ENCODE measurements at places on chromosomes 3 and 15.

DNA sequence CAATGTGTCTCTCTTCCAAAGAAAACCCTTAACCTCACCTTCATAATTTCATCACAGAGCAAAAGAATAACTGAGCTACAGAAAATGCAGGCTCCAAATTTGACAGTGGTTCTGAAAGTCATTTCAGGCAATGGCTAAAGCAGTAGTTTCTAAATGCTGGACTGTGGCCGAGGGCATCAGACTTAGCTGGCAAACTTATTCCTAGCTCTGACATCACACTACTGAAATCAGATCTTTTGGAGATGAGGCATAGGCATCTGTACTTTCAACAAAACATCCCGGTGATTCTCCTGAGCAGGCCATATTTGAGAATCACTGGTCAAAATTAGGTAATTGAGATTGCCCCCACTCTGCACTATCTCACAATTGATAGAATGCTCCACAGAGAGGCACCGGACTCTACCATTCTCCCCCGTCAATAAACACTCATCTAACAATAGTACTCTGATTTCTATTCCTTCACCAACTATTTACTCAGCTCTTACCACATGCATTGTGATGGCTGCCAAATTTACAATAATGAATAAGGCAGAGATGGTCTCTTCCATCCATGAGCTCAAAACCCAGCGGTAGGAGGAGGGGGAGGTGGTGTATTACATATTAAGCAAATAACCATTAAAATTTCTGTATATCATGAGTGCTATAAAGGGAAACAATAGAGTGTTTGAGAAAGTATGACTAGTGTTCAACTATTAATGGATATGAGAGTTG is 57.3 kb upstream of the SPRED1 start:
- H3K27me3 ChIP-seq: no peaks in the 10 kb centered on the region
- peaks cover 29% of the 10 kb centered on the region for H3K4me1 ChIP-seq

DNA sequence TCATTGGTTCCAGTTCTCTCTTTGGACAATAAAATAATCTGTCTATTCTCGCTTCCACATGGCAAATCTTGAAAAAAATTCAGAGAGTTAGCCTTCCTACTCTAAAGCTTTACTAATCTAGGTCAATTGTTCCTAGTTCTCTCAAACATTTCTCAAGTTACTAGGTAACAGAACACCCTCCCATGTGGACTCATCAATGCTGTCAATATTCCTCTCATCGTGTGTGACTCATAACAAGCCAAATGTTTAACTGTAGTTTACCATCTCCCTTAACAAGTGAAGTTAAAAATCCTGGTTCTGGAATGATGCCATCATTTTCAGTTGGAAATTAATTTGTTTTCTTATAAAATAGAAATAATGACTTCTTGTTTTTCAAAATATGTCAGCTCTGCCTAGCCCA is 438.6 kb downstream of the ROBO1 start:
- H3K4me3 ChIP-seq: no peak overlapping the region
- H3K36me3 ChIP-seq: no peaks in the 10 kb centered on the region
- H3K27me3 ChIP-seq: no peaks in the 10 kb centered on the region
- H3K27ac ChIP-seq: no peak overlapping the region
- H3K4me1 ChIP-seq: no peaks in the 10 kb centered on the region
- DNase-seq: no peak

GRCh38 chr15:52151353-52151752 is 38.8 kb upstream of the BCL2L10 start:
- H3K36me3 ChIP-seq: no peaks in the 10 kb centered on the region
- H3K27ac ChIP-seq: no peak overlapping the region
- H3K4me3 ChIP-seq: no peak overlapping the region
- no peak for DNase-seq
- H3K4me1 ChIP-seq: 0 out of 2 replicates have a peak, but pooled peaks cover 9% of the 10 kb centered on the region

GRCh38 chr15:82870727-82871320 is 61.4 kb downstream of the WHAMM start:
- no peak overlapping the region for H3K4me3 ChIP-seq
- no peaks in the 10 kb centered on the region for H3K4me1 ChIP-seq
- H3K27me3 ChIP-seq: no peaks in the 10 kb centered on the region

GRCh38 chr15:87827131-87827530 is 429.4 kb downstream of the NTRK3 start:
- no peaks in the 10 kb centered on the region for H3K36me3 ChIP-seq
- DNase-seq: no peak

GRCh38 chr3:45366290-45366689 is 22.1 kb upstream of the LARS2 start:
- no peaks in the 10 kb centered on the region for H3K36me3 ChIP-seq
- H3K27ac ChIP-seq: no peak overlapping the region
- no peaks in the 10 kb centered on the region for H3K27me3 ChIP-seq
- H3K4me1 ChIP-seq: no peaks in the 10 kb centered on the region
- no peak for DNase-seq
- H3K4me3 ChIP-seq: no peak overlapping the region

DNA sequence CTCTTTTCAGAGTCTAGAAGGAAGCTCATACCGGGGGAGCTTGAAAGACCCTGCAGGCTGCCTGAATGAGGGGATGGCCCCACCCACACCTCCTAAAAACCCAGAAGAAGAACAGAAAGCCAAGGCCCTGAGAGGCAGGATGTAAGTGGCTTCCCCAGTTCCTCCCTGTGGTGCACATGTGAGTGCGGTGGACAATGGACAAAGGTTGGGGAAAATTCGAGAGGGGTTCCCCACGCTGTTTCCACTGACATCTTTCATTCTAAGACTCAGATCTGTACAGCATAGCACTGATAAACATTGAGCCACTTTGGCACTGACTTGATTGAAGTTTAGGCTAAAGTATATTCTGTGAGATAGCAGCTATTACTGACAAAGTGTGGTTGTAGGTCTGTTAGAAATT is 79.5 kb upstream of the UMPS start:
- no peaks in the 10 kb centered on the region for H3K36me3 ChIP-seq
- H3K27me3 ChIP-seq: no peaks in the 10 kb centered on the region

GRCh38 chr3:40969756-40970466 is 229.4 kb upstream of the CTNNB1 start:
- no peak overlapping the region for H3K27ac ChIP-seq
- no peak overlapping the region for H3K4me3 ChIP-seq
- H3K27me3 ChIP-seq: no peaks in the 10 kb centered on the region
- peaks cover 34% of the 10 kb centered on the region for H3K4me1 ChIP-seq
- DNase-seq: no peak
- H3K36me3 ChIP-seq: no peaks in the 10 kb centered on the region
